HT-29 (cell line): ENCODE measurements at places on chromosomes 13 and 19. TPM values are rescaled to one million over a fixed set of nuclear protein-coding genes. Genes with fewer than 3 reads are reported as not detected.

Gene RNF225
- total RNA-seq: 0.58 and 0.99 TPM in 2 replicates

DNA sequence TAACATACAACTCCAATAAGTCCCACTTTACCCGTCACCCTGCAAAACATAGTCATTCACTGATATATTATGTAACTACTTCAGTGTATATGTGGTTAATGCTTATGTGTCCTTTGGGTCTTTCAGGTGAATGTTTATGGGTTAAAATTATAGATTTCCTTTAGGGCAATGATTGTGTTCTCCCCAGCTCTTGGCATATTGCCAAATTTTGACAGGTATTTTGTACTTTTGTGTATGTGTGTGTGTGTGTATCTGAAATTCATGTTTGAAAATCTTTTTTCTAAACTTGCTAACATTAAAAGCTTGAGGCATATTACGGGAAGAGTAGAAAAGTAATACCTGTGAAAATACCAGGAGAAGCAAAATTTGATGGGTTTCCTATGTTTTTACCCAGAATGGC, 8.2 kb downstream of the CDK8 start:
- no peak for DNase-seq

Gene ZNF44
- 0.94 and 3.0 TPM in 2 replicates for total RNA-seq

Gene FBXO27
- not detected in 2 replicates for total RNA-seq
